ENCODE measurements at places on chromosomes 2 and 18.

DNA sequence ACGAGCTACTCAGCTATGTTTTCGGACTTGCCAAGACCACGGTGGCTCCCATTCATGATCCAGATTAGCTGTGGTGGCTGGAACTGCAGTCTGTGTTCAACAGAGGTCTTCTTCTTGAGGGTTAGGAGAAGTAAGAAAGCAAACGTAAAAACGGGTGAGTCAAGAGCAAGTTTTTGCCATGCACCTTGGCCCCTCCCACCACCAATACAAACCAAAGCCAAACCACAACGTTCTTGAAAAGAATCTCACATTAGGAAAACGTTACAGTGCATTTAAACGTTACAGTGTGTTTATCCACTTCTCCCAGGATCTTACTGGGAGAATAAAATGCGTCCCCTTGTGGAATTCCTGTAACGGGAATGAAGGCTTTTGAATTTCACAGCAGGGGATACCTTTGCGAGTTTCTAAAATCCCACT, 725 bp downstream of the FBXO48 start:
- DNase-seq: no peak

GRCh38 chr2:98293931-98294687, 52.1 kb upstream of the CNGA3 start:
- no peak for DNase-seq

DNA sequence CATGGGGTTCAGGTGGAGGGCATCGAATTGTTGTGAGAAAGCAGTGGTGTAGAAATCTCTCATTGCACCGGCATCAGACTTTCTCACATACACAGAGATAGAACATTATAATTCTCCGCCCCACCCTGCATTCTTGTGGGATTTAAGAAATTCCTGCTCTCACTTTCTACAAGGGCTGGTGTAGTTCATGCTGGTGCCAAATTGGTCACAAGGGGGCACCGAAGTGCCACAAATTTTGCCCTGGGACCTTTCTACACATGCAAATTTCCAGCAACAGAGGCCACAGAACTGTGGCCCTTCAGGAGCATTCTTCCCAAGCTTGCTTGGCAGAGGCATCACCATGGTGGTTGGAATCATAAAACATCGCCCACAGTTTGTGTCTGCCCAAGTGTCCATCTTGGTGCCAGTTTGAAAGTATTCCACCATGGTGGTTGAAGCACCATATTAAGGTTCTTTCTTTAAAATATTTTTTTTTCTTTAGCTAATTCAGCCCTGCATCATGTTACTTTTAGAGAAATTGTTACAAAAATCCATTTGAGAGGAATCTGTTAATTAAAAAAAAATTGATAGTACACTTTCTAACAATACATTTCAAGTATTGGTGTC, 521.2 kb upstream of the FANCL start:
- DNase-seq: peak; percentile 41

DNA sequence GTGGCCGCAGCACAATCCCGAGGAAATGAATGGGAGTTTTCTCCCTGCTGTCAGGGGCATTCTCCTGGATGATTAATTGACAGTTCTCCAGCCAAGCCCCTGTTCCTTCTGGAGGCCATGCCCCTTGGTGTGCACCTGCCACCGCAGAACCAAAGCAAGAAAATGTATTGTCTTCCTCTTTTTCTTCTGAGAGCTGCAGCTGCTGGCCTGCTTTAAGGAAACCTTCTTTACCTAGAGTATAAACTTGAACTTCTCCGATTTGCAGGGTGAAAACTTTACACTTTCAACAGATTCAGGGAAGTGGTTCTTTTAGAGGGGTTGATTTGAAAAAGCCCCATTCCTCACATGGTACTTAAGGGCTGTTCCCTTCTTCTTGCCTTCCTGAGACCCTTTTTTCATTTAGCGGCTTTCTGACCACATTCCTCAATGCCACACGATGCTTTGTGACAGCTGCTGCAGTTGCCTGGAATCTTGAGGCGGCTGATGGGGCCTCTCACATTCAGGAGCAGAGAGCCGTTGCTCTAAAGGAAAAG, 402.8 kb downstream of the TXNL1 start:
- DNase-seq: no peak

DNA sequence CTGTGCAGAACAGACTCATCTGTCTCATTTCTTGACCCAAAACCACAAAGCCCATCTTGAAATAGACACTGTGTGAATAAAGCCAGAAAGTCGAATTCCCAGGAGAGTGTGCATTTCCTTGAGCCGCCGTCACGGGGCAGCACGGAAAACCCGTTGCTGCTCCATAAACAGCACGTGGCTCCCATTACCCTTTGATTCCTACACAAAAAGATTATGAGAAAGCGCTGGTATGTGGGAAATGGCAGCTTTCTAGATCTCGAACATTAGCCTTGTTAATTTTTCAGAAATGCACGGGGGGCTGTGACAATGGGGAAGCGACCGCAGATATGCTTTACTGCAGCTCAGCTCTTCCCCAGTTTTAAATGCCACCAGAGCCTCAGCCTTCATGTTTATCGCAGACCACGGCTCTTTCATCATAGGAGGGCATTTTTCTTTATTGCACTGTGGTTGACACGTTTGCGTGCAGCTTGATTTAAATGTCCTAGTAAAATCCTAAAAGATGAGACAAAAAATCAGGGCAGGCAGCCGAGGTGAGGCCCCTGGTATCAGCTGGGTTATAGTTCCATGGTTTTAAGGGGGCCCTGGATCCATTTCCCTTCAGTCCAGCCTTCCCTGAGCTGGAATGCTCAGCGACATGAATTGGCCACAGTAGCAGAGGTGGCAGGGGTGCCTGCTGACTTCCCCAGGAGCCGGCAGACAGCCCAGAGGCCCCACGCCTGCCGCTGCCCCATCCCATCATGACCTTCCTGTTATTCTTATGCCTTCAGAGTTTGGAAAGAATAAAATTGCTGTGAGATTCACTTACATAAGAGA, 249.3 kb downstream of the NDUFA10 start:
- no peak for DNase-seq

DNA sequence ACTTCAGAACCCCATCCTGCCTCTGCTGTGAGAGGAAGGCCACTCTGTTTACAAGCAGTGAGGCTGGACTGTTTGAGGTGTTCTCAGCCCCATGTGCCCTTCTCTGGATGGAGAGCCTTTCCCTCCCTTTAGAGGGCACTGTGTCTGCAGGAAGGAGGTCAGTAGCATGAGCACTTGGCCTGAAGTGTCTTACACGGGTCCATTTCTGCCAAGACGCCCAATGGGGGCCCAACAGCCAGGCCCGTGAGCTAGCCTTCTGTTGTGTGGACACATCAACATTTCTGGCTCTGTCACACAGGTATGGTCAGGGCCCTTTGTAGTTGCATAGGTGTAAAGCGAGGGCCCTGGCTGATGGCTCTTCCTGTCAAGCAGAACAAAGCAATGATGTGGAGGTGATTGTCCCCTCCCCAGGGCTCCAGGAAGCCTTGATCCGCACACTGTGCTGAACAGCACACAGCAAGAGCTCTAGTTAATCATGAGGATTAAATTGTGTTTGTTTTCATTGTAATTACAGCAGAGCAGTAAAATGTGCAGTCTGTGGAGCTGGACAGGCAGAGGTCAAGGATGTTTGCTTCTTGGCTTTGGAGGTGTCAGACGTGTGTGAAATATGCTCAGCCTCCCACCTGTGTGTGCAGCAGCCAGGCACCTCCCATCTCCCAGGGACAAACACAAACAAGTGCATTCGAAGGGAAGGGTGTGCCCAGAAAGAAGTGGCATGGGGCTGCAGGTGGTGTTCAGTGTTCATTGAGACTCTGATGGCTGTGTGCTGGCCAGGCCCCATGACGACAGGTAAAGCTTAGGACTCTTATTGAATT, 132.1 kb downstream of the SH3RF3 start:
- no peak for DNase-seq

- DNase-seq: no peak
Measured at GRCh38 chr18:38243291-38243690, 677.7 kb upstream of the CELF4 start.

Data from HCT116 (cell line).